Tibial nerve (tissue), 4 donors: ENCODE measurements at places on chromosomes 16 and 17.

- DNase-seq, result no peak
Observed at GRCh38 chr17:40953881-40954280, 12.9 kb downstream of the KRT39 start.

GRCh38 chr17:82678265-82678891, 20.1 kb downstream of the RAB40B start:
- DNase-seq, result no peak

- DNase-seq, result peak; percentile 98
Observed at GRCh38 chr16:66741169-66741900, 10.1 kb downstream of the DYNC1LI2 start.

DNA sequence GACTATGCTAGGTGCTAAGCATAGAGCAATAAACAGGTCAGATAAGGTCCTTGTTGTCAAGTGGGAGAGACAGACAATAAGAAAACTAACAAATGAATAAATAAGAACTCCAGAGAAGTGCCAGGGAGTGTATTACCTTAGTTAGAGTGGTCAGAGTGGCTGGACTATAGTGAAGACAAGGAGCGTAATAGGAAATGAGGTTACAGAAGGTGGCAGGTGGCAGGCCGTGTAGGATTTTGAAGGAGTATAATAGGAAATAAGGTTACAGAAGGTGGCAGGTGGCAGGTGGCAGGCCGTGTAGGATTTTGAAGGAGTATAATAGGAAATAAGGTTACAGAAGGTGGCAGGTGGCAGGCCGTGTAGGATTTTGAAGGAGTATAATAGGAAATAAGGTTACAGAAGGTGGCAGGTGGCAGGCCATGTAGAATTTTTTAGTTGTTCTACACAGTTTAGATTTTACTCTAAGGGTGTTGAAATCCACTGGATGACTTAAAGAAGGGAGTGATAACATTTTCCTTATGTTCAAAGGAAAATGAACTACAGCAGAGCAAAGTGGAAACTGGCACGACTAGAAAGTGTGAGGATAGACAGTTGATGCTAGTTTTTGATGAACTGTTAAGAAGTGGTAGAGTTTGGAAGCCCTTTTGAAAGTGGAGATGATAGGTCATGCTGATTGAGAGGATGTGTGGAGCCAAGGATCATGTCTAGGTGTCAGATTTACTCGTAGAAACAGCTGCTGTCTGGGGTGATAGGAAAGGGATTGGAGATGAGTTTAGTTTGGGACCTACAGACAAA, 3.6 kb upstream of the KRTAP3-1 start:
- DNase-seq, result no peak

- DNase-seq, result no peak
Observed at GRCh38 chr17:38719289-38719942, 10.7 kb upstream of the CISD3 start.

DNA sequence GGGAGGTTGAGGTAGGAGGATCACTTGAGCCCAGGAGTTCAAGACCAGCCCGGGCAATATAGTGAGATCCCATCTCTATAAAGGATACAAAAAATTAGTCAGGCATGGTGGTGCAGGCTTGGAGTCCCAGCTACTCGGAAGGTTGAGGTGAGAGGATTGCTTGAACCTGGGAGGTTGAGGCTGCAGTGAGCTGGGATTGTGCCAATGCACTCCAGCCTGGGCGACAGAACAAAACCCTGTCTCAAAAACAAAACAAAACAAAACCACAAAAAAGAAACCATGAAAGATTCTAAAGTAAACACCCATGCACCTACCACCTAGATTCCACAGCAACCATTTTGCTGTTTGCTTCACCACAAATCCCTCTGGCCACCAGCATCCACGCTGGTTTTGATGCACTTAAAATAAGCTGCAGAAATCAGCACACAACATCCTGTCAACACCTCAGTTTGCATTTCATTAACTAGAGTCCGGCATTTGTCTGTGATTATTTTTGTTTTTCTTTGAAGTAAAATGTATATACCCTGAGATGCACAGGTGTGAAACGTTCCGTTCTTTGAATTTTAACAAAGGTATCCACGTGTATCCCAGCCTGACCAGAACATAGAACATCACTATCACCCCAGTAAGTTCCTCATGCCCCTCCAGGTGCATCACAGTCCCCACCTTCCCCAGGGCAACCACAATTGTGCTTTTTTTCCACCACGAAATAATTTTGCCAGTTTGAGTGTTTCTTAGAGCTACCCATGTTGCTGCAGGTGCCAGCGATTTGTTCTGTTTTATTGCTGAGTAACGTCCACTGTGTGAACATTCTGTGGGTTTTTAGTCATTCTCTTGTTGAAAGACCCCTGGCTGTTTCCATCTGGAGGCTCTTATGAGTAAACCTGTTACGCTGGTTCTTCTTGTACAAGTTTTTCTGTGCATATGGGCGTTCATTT, 191.5 kb downstream of the SEC14L1 start:
- DNase-seq, result peak; percentile 12

DNA sequence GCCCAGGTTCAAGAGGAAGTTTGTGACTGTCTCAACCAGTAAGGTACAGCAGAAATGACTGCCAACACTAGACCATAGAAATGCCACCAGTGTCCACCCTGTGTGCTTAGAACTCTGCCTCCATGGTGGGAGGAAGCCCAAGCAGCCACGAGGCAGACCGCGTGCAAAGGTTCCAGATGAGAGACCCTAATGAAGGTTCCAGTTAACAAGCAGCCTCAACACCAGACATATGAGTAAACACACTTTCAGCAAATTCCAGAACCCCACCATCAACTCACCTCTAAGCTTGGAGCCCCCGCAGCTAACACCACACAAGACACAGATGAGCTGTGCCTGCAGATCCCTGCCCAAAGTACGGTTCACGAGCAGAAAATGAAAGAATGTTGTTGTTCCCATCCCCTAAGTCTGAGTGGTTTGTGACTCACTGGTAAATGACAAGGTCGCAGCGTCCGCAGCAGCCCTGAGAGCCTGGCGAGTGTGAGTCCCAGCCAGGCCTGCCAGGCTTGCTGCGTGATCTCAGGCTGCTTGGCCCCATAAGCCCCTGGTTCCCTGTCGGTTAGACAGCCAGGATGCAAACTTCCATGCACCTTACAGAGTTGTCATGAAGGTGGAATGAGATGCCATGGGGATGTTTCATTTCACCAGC, 193.7 kb downstream of the C16orf95 start:
- DNase-seq, result no peak

DNA sequence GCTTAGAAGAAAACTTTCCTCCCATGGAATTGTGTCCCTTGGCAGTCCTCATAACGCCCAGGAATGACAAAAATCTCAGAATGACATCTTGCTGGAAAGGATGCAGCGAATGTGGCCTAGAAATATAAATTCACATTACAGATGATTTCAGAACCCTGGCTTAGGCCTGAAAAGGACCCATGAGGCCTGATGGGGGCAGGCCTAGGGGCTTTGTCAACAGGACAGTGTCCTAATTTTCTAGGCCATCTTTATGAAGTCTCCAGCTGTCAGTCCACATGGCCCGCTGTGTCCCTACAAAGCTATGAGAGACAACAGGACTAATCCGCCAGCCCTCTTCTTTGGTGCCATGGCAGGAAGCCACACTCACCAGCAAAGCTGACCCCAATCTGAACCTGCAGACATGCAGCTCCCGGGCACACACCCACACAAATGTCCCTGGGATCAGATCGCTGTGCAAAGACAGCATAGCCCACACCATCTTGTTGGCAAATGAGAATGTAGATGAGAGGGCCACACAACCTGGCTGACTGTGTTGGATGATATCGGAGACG, 40.4 kb upstream of the DNAH17 start:
- DNase-seq, result no peak

GRCh38 chr16:12771341-12771798, 32.3 kb downstream of the CPPED1 start:
- no peak for DNase-seq

- DNase-seq, result no peak
Observed at GRCh38 chr17:49604314-49604869, 28.7 kb downstream of the NXPH3 start.

GRCh38 chr16:73214825-73215677, 167.1 kb upstream of the ZFHX3 start:
- no peak for DNase-seq

GRCh38 chr17:62792447-62792800, 15.7 kb downstream of the MARCHF10 start:
- no peak for DNase-seq

- no peak for DNase-seq
Observed at GRCh38 chr16:50821586-50821985, 79.7 kb downstream of the CYLD start.

- DNase-seq, result no peak
Observed at GRCh38 chr16:69883744-69884143, 67.4 kb upstream of the CLEC18A start.

GRCh38 chr17:13593757-13594156, 8.0 kb downstream of the HS3ST3A1 start:
- DNase-seq, result no peak
